ENCODE measurements at places on chromosomes 1 and 21. TPM values are rescaled to one million over a fixed set of nuclear protein-coding genes. Genes with fewer than 3 reads are reported as not detected.

GRCh38 chr1:34684266-34684665 is 70.6 kb upstream of the GJB5 start:
- DNase-seq: no peak

DNA sequence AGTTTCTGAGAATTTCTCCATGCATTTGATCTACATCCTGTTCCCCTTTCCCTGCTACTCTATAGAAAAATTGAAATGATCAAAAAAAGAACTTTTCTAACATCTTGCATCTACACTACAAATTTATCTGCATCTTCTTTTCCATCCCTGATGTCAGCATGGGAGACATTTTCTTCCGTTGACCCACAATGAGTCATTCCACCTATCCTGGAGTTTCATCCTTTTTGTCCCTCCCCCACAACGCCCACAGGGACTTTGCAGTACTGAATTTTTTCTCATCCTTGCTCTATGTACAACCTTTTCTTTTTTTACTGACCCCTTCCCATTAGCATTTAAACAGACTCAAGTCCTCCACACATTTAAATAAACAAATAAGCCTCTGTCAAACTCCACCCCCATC is 112.2 kb upstream of the MROH9 start:
- no peak for DNase-seq

GRCh38 chr1:110254604-110255391 is 44.7 kb downstream of the KCNC4 start:
- no peak for DNase-seq

The LCE1A gene
- polyA plus RNA-seq: not detected

- DNase-seq: no peak
Measured at GRCh38 chr1:167121375-167122120, 27.7 kb downstream of the STYXL2 start.

The FCGR3A gene
- 1.9 TPM for polyA plus RNA-seq

- DNase-seq: no peak
Measured at GRCh38 chr1:167737169-167737568, 15.4 kb downstream of the MPZL1 start.

The NPR1 gene
- polyA plus RNA-seq: 67.5 TPM

- DNase-seq: no peak
Measured at GRCh38 chr1:55316947-55317662, 101.9 kb upstream of the USP24 start.

All from right renal cortex interstitium (tissue), 3 donors.